OCI-M1 (cell line): ENCODE measurements at places on chromosomes 1 and 21.

GRCh38 chr1:218476385-218476784, 131.2 kb downstream of the TGFB2 start:
- no peak for DNase-seq

- DNase-seq, result no peak
Observed at GRCh38 chr1:76909311-76909710, 42.0 kb downstream of the ST6GALNAC5 start.

DNA sequence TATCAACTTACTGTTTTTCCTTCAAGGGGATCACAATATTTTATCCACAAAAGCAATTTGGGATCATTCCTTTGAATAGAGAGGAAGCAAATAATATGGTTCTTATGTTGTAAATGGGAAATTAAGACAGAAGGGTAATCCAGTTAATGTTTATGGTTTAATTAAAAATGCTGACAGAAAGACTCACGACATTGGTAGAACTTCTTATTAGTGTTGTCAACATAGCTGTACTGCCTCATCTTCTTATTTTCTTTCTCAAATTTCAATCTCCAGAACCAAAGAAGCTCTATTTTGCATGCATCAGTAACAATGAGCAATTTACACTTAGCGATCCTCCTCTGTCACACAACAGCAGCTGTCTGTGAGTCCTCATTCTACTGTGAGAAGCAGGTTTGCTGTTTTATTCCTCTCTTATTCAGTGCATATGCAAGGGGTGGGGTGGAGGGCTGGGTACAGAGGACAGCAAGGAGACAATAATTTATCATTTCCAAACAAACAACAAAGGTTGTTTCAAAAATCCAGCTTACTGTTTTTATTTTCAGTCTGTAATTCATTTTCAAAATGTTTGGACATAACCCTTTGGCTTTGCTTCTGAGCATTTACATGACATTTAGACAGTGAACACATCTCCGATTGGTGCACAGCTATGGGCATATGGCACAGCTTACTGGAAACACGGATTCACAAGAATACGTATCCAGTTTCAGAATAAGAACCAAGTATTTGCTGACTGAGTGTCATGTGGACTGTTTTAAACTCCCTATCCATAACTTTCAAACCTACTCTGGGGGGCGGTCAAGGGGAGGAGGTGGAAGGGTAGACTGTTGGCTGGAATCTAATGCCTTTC, 335.9 kb downstream of the RGS7 start:
- no peak for DNase-seq

- no peak for DNase-seq
Observed at GRCh38 chr1:232108598-232108997, 482.0 kb downstream of the DISC1 start.

DNA sequence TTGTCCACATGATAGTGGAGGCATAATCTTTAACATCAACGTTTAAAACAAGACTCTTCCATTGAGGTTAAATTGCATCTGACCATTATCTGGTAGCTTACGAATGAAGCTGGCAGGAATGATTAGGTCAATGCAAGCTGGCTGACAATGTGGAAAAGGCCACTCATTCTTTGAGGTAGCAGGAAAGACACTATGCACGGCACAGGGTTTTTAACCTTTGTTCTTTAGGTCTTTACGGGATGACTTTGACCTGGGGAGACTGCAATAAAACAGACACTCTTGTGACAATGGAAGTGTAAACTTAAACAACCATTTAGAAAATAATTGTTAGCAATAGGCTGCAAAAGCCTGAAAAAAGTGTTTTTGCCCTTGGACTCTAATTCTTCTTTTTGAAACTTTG, 193.8 kb upstream of the FOXD3 start:
- DNase-seq, result no peak

GRCh38 chr1:156964441-156964840, 44.0 kb downstream of the LRRC71 start:
- DNase-seq, result no peak

- DNase-seq, result no peak
Observed at GRCh38 chr1:41510531-41511238, 26.2 kb upstream of the EDN2 start.

- DNase-seq, result no peak
Observed at GRCh38 chr1:65762081-65762862, 30.4 kb upstream of the PDE4B start.

DNA sequence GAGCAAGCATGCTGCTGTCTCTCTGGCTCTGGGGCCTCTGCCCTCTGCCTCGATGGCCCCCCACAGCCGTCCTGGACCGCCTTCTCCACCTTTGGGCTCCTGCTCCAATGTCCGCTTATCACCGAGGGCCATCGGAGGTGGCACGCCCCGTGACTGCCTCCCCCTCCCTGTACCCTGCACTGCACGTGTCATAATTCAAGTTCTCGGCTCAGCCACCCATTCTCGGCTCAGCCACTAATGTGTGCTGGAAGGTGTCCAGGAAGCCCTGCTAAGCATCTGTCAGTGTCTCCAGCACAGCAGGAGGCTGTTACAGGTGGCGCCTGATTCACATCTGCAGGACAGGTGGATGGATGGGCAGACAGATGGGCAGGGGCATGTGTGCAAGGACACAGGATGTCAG, 45.5 kb downstream of the TP73 start:
- no peak for DNase-seq

GRCh38 chr21:14548779-14549178, 2.7 kb upstream of the SAMSN1 start:
- DNase-seq, result peak; percentile 72

GRCh38 chr1:241614144-241614543, 26.0 kb downstream of the CHML start:
- DNase-seq, result no peak

GRCh38 chr1:185719021-185719420, 15.2 kb upstream of the HMCN1 start:
- DNase-seq, result peak; percentile 22

GRCh38 chr1:209652873-209653401, 712 bp upstream of the LAMB3 start:
- DNase-seq, result peak; percentile 40

- no peak for DNase-seq
Observed at GRCh38 chr1:193216920-193217319, 30.5 kb upstream of the B3GALT2 start.
